Mucosa of gallbladder (tissue), 1 donor: ENCODE measurements at places on chromosomes 7 and 10. TPM values are rescaled to one million over a fixed set of nuclear protein-coding genes. Genes with fewer than 3 reads are reported as not detected.

GRCh38 chr10:16193241-16193640 lies 243.6 kb upstream of the PTER start:
- DNase-seq, result no peak

- no peak for DNase-seq
Measured at GRCh38 chr10:7853226-7853842, 35.0 kb downstream of the TAF3 start.

C10orf105 gene
- total RNA-seq, result 0.06 TPM

AKR1C8 gene
- total RNA-seq, result not detected

PDGFA gene
- 51.2 TPM for total RNA-seq

- no peak for DNase-seq
Measured at GRCh38 chr10:26857991-26858706, 2.6 kb downstream of the ABI1 start.

DNA sequence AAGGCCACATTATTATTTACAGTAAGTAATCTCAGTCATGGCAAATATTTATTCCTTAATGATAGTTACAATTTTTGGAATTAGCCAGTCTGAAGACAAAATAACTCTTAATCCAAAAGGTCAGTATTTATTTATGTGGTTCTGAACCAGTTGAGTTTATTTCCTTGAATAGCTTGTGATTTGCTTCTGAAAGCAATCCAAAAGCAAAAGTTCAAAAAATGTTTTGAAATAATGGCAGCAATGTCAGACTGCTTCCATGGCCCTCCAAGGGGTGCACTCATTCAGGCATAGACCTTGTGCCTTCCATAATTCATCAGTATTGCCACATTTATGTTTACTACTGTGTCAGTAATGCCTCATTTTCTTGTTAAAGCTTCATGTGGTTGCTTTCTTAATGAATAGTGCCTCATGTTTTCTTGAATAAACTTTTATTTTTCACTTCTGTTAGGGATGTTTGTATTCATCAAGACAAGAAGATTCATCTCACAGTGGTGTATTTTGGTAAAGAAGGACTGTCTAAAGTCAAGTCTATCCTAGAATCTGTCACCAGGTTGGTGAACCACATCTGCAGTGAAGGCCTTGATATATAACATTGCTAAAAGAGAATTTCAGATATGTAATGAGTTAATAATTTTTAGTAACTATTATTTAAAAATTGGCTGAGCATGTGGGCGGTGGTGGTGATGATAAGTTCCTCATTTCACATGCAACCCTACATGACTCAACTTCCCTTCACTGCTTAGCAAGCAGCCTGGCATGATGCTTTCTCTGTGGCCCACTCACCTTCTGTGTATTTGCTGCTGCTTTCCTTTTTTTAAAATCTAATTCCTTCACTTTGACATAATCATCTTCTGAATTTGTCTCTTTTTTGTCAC lies 22.0 kb downstream of the CSGALNACT2 start:
- no peak for DNase-seq

DNA sequence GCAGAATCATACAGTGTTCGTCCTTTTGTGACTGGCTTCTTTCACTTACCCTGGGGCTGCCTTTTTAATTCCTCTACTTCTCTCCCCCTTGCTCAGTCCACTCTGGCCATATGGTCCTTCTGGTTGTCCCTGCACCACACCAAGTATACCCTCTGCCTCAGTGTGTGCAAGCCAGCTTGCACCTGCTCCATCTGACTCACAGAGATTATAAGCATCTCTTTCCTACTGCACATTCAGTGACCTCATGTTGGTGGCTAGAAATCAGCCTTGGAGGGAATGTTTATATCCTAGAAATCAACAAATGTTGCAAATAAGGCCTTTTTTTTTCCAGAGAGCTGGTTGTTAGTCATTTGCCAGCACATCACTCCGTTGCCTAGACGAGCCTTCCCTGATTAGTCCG lies 67.5 kb upstream of the C10orf90 start:
- DNase-seq, result no peak

DNA sequence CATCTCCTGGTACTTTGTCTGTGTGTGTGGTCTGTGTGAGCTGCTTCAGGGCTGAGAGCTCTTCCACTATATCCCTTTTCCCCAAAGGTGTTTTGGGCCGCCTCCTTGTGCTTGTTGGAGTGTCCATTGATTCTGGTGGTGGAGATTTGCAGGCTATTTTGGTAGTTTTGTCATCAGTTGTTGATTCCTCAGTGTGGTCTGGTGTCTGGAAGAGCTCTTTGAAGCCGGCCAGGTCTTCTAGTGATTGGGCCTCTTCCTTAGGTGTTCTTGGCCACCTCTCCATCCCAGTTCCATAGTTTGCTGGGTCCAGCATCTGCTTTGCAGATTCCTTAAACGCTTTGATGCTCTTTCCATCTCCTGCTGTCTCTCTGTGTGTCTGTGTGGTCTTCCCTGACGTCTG lies 20.8 kb downstream of the MKI67 start:
- no peak for DNase-seq

- DNase-seq, result no peak
Measured at GRCh38 chr10:558891-559766, 130.3 kb downstream of the DIP2C start.

DNA sequence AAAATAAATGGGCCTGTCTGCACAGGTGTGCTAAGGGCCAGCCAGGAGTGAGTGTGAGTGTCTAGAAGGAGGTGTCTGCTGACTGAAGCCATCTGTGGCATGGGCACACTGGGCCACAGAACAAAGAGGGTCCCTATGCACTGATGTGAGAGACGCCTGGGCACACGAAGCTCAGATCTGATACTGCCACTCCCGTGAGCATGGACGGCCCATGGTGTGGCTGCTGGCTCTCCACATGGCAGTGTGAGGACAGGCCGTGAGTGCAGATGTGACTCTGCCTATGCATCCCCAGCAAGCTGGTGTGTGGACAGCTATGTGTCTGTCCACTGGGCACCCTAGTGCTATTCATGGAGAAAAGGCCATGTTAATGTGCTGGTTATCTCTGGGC lies 12.8 kb upstream of the MYL7 start:
- no peak for DNase-seq
